ENCODE measurements at places on chromosomes 13 and 19.

GRCh38 chr19:19691683-19692082, 23.0 kb downstream of the ZNF101 start:
- DNase-seq = no peak

DNA sequence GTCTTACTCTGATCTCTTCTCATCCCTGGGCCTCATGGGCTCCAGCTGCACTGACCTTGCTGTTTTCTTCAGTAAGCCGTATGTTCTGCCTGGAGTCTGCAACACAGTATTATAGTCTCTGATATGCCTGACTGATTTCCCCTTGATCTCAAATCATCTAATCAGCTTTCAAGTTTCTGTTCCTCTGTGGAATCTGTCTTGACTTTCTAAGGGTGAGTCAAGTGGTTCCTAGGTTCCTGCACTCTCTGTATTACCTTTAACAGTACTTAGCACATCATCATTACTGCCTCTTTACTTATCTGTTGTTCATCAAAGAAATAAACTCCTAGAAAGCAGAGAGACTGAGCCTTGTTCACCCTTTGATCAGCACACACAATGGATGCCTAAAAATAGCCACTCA, 350.7 kb downstream of the LMO7 start:
- no peak for DNase-seq

DNA sequence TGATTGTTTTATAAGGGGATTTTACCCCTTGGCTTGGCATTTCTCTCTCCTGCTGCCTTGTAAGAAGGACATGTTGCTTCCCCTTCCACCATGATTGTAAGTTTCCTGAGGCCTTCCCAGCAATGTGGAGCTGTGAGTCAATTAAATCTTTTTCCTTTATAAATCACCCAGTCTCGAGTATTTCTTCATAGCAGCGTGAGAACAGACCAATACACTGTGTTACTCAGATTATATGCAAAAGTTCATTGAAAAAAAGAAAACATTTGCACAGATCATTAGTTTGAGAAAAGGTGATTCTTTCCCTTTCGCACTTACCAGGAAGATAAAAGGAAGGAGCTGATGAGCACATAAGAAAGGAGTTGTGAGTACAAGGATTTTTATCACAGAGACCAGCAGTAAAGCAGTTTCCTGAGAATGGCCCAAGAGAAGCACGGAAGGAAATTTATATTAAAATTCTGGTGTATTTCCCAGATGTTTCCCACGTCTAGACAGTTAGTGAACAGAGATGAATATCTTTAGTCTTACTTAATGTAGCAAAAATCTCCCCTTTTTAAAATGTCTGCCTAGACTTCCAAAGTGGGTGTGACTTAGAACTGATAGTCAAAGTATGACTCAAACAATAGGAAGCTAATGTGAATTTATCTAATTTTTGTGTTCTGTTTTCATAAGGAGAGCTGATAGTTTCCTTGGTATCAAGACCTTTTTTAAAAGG, 431.8 kb upstream of the SGCG start:
- no peak for DNase-seq

DNA sequence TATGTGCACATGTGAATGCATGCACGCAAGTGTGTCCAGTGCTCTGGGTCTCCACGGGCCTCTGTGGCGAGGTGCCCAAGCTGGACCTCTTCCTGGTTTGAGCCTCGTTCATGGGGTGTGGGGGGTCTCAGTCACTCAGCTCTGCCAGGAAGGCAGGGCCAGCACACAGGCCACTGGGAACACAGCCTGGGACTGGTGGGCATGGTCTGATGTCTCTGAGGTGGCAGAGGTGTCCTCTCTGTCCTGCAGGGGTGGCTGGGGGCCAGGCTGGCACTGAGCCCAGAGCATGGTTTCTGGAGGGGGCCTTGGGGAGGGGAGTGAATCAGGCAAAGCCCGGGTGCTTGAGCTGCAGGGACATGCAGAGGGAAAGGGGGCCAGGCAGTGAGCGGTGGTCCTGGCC, 9.4 kb downstream of the LRP3 start:
- DNase-seq = no peak

DNA sequence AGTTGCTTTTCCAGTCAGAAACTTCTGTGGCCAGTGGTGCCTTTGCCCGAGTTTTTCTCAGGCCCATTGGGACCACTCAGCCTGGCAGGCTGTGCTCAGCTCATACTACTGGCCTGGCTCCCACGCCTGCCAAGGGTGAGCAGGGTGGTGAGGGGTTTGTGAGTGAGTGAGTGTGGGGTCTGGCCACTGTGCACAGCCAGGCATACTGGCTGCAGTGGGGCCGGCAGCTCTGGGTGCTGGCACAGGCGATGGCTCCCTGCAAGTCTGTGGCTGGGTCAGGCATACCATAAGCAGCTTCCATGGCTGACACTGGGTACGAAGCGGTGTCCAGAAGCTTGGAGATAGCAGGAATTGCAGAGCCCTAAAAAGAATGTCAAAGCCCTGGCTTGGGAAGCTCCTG, 161.0 kb downstream of the SLITRK6 start:
- DNase-seq = no peak

DNA sequence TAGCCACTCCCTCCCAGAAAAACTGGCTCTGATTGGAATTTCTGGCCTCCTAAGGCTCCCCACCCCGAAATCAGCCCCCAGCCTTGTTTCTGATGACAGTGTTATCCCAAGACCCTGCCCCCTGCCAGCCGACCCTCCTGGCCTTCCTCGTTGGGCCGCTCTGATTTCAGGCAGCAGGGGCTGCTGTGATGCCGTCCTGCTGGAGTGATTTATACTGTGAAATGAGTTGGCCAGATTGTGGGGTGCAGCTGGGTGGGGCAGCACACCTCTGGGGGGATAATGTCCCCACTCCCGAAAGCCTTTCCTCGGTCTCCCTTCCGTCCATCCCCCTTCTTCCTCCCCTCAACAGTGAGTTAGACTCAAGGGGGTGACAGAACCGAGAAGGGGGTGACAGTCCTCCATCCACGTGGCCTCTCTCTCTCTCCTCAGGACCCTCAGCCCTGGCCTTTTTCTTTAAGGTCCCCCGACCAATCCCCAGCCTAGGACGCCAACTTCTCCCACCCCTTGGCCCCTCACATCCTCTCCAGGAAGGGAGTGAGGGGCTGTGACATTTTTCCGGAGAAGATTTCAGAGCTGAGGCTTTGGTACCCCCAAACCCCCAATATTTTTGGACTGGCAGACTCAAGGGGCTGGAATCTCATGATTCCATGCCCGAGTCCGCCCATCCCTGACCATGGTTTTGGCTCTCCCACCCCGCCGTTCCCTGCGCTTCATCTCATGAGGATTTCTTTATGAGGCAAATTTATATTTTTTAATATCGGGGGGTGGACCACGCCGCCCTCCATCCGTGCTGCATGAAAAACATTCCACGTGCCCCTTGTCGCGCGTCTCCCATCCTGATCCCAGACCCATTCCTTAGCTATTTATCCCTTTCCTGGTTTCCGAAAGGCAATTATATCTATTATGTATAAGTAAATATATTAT, 6.1 kb downstream of the FOSB start:
- DNase-seq = no peak

DNA sequence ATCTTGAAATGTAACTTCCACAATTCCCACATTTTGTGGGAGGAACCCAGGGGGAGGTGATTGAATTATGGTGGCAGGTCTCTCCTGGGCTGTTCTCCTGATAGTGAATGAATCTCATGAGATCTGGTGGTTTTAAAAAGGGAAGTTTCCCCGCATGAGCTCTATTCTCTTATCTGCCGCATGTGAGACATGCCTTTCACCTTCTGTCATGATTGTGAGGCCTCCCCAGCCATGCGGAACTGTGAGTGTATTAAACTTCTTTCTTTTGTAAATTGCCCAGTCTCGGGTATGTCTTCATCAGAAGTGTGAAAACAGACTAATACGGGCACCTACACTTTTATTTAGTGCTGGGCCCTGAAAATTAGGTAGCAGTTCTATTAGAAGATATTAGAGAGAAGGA, 45.8 kb downstream of the TNFSF13B start:
- no peak for DNase-seq

DNA sequence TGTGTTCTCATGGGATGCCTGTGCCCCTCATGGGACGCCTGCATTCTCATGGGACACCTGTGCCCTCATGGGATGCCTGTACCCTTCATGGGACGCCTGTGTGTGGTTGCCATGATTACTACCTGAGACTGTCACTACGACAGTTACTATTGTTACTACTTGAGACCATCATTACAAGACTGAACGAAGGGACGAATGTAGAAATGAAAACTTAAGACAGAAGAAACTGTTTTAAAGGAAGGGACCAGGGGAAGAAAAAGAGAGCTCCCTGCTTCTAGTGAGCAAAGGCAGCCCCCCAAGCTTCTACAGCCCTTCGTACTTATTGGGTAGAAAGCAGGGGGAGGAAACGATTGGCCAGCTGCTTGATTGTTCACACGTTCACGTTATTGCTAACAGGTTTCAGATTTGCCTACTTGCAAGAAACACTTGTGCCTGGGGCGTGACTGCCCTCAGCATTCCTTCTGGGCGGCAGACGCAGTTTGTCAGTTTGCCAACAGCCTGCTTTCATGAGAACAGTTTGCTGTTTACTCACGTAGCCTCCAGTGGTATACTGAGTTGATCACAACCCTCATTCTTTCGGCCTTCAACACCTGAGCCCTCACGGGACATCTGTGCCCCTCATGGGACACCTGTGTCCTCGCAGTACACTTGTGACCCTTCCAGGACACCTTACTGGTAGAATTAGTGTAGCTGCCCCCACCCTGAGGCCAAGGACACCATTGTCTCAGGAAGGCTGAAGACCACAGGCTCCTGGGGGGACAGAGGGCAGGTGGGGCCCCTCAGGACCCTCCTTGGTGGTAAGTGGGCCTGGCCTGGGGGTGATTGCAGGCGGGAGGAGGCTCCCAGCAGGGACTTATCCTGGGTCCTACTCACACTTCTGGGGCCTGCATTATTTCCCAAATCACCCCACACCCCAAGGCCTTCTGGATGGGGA, 2.5 kb upstream of the S1PR4 start:
- no peak for DNase-seq

Measured in NCI-H526 treated with DMSO at 0.1 percent for 48 hours (cell line).